ENCODE measurements at places on chromosomes 7 and 10. TPM values are rescaled to one million over a fixed set of nuclear protein-coding genes. Genes with fewer than 3 reads are reported as not detected.

GRCh38 chr7:69198250-69198649 is 400.0 kb upstream of the AUTS2 start:
- DNase-seq, result no peak

The PRPF18 gene
- total RNA-seq, result 32.9 TPM

The DNMBP gene
- total RNA-seq, result 21.6 TPM

The LAMB1 gene
- total RNA-seq, result 232 TPM

GRCh38 chr7:99254390-99254789 is 18.2 kb upstream of the MYH16 start:
- DNase-seq, result no peak

- no peak for DNase-seq
Observed at GRCh38 chr10:88831709-88832108, 19.9 kb downstream of the ANKRD22 start.

The KCNMA1 gene
- total RNA-seq, result 11.3 TPM

- no peak for DNase-seq
Observed at GRCh38 chr10:63917363-63917762, 396.2 kb downstream of the REEP3 start.

The AGMO gene
- total RNA-seq, result 14.0 TPM

DNA sequence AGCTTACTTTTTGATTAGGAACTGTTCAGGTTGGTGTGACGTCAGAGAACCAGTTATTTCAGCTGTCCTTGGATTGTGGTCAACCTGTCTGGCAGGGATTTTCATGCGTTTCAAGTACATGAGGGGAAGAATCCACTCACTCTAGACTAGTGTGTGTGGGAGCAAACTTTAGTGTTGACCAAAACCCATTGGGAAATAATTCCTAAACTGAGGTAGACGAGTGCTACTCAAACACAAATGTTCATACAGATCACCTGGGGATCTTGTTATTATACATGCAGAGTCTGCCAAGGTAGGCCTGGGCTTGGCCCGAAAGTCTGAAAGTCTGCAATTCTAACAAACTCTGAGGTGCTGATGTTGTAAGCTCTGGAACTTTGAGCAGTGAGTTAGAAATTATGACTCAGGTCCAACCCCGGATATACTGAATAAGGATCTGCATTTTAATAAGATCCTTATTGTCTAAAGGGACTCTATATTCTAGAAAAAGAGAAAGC is 111.1 kb upstream of the CREB5 start:
- no peak for DNase-seq

GRCh38 chr7:105127179-105127578 is 113.2 kb downstream of the KMT2E start:
- no peak for DNase-seq

The PDE6C gene
- total RNA-seq, result not detected

- DNase-seq, result no peak
Observed at GRCh38 chr7:95906851-95907250, 134.5 kb downstream of the DYNC1I1 start.

The NKX1-2 gene
- not detected for total RNA-seq

GRCh38 chr7:150410680-150411346 is 31.7 kb downstream of the ZNF775 start:
- no peak for DNase-seq

DNA sequence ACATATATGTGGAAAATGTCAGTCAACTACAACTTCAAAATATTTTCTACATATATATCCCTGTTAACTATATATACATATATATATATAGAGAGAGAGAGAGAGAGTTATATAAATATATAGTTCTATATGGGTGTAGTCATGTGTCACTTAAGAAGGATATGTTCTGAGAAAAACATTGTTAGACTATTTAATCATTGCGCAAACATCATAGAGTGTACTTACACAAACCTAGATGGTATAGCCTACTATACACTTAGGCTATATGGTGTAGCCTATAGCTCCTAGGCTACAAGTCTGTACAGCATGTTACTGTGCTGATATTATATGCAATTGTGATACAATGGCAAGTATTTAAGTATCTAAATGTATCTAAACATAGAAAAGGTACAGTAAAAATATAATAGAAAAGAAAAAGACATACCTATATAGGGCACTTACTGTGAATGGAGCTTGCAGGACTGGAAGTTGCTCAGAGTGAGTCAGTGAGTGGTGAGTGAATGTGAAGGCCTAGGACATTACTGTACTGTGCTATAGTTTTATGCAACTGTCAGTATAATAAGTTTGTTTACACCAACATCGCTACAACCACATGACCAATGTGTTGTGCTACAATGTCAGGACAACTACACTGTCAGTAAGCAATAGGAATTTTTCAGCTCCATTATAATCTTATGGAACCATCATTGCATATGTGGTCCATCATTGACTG is 18.0 kb upstream of the FGL2 start:
- DNase-seq, result no peak

- DNase-seq, result no peak
Observed at GRCh38 chr10:111498560-111498959, 421.7 kb downstream of the ADRA2A start.

The POU6F2 gene
- total RNA-seq, result 1.3 TPM

DNA sequence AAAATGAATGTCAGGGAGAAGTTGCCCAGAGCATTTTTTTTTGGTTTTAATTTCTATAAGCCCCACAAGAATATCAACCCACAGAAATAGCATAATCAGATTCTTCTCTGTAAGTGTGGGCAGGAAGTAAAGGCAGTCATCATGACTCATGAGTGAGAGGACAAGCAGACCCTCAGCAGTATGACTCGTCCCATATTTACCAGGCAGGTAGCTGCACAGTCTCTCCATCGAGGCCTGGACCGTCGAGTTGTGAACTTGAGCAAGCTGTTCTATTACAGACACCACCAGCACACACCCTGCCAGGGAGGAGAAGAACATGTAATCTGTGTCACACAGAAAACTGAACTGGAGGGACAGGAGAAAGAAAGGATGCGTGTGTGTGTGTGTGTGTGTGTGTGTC is 37.8 kb downstream of the AOAH start:
- no peak for DNase-seq

DNA sequence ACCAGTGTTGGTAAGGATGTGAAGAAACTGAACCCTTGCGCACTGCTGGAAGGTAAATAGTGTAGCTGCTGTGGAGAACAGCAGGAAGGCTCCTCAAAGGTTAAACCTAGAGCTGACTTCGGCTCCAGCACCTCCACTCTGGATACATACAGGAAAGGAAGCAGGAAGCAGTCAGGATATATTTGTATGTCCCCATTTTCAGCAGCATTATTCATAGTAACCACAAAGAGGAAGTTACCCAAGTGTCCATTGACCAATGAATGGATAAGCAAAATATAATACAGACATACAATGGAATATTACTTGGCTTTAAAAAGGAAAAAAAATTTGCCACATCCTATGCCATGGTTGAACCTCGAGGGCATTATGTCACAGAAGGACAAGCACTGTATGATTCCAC is 15.0 kb downstream of the RET start:
- DNase-seq, result no peak

GRCh38 chr7:16670021-16670420 is 24.0 kb downstream of the BZW2 start:
- no peak for DNase-seq

DNA sequence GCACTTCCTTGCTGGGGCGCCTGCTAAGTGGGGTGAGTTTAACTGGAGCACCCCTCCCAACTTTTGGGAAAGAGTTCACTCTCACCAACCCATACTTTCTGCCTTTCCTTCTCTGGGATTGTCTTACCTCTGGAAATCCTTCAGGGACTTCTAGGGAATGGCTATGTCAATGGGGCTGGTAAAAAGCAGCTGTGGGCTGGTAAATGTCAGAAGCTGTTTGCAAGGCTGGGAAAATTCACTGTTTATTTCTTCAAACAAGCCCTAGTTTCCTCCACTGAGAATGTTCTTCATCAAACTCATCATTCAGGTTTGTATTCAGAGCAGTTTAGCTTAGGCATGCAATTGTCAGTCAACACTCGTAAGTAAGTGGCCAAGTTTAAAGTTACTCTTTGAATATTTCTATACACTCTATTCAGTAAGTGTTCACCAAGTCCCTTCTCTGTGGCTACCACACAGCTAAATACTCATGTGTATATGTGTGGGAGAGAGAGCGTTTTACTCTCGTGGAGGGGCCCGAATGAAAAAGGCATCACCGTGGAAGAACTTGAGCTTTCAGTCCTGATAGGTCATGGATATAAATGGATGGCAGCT is 654.8 kb downstream of the LRMDA start:
- DNase-seq, result no peak
